ENCODE measurements at places on chromosomes 5 and 9.

DNA sequence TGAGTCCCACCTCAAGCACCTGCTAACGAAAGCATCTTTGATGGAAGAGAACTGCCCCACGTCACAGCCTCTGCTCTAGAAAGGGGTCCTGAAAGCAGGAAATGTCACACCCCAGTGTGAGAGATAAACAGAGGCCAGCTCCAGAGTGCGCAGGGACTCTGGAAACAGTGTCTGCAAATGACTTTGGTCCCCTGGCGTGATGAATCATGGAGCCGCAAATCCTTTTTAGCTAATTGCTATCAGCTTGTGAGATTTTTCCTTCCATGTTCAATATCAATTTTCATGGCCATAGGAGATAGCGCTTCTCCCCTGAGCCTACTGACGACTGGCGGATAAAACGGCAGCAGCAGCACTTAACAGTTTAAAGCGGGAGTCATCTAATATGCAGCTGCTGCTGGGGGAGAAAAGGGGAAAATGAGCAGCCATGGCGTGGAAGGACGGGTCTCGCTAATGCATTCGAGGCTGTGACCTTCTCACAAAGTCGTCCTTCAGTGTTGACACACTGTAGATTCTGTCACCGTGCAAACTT lies 209.6 kb upstream of the IRX1 start:
- DNase-seq = no peak

GRCh38 chr9:124859803-124860581 lies 1.8 kb downstream of the RPL35 start:
- DNase-seq = no peak

- DNase-seq = no peak
These were observed 75.0 kb upstream of the FCN1 start for GRCh38 chr9:134992755-134993124.

GRCh38 chr9:29060041-29060440 lies 1486.8 kb upstream of the C9orf72 start:
- no peak for DNase-seq

- no peak for DNase-seq
These were observed 61.0 kb upstream of the SPTLC1 start for GRCh38 chr9:92176068-92176799.

DNA sequence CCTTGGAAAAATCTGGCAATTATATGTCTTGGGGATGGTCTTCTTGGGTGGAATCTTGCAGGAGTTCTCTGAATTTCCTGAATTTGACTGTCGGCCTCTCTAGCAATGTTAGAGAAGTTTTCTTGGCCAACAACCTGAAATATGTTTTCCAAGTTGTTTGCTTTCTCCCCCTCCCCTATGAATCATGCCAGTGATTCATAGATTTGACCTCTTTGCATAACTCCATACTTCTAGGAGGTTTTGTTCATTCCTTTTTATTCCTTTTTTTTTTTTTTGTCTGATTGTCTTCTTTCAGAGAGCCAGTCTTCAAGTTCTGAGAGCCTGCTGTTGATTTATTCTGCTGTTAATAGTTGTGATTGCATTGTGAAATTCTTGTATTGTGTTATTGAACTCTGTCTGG lies 56.7 kb upstream of the SLC44A1 start:
- DNase-seq = no peak

DNA sequence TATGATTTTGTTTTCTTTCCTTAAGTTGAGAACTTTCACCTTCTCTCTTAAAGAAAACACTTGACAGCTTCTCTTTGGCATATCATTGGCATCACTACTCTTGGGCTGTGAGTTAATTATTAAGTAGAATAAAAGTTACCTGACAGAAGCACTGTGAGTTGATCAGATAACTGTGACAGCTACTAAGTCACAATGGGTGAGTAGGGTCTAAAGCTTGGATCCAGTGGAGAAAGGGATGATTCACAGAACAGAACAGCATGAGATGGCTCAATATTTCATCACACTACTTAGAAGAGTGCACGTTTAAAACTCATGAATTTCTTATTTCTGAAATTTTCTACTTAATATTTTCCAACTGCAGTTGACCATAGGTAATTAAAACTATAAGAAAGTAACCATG lies 268.5 kb upstream of the NMUR2 start:
- DNase-seq = no peak

- no peak for DNase-seq
These were observed 7.4 kb downstream of the NFIL3 start for GRCh38 chr9:91416096-91416712.

GRCh38 chr9:33837138-33837537 lies 20.2 kb downstream of the UBE2R2 start:
- no peak for DNase-seq

GRCh38 chr5:180287868-180288267 lies 4.0 kb downstream of the MAPK9 start:
- no peak for DNase-seq

GRCh38 chr5:122871661-122872060 lies 26.2 kb downstream of the SNX24 start:
- no peak for DNase-seq

DNA sequence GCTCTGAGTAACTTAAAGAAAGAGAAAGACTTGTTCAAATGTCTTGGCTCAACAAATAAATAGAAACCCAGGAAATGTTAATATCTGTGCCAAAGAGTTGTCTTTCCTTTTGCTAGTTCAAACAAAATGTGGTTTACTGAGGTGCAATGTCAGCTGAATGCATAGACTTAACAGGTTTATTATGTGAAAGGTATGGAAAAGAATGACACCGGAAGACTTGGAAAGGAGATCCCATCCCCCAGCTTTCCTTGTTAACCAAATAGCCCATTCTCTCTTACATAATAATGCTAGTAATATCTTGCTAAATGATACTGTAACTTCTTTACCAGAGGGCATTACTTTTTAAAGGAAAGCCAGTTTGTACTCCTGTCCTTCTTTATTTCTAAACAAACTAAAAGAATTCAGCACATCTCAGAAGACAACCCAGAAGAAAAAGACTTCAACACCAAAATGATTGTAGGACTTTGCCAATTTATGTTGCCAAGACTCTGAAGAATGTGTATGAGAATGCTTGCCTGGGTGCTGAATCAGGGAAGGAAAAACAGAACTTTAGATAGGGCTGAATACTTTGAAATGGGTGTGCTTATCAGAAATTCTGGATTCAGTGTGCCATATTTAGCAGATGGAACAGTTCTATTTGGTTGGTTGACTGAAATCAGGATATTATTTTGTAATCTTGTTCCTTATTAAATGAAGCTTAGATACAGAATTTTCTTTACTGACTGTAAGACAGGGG lies 344.1 kb downstream of the TMEM38B start:
- DNase-seq = no peak

DNA sequence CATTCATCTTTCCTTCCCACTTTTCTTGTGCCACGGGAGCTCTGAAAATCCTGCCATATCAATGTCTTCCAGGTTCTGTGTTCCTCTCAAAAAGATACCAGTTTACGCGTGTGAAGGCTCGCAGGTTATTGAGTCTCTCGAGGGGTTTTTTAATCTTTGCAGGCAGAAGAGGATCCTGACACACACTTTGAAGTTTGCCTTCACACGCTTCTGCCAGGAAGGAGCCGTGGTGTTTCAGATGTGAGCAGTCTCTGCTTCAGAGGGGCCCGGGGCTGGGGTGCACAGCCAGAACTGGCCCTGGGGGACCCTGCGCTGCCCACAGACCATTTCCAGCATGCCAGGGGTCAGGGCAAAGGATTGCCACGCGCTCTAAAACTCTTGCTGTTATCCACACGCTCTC lies 167.2 kb downstream of the TTLL11 start:
- no peak for DNase-seq

GRCh38 chr5:32096891-32097595 lies 77.1 kb downstream of the GOLPH3 start:
- no peak for DNase-seq

DNA sequence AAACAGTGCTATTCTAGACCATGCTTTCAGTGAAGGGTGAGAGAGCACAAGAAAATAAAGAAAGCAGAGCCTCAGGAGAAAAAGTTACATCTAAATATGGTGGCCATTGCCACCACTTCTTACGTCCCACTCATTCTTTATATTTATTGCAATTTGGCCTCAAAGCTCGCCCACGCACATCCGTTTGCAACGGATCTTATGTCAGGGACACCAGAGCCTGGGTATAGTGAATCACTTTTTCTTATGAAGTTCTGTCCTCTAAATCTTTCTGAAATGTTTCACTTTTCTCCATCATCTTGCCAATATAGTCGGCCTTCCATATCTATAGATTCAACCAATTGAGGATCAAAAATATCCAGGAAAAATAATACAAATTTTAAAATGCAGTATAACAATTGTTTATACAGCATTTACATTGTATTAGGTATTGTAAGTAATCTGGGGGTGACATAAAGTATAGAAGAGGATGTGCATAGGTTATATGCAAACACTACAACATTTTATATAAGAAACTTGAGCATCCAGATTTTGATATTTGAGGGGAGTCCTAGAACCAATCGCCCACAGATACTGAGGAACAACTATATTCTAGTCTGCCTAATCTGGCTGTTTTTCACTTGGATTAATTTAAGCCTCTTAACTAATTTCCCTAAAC lies 35.2 kb downstream of the GOLPH3 start:
- no peak for DNase-seq
